ENCODE measurements at places on chromosomes 6 and 20.
A peak's percentile ranks its signal among the peaks of the same experiment; 100 is the strongest.

GRCh38 chr6:18147160-18147559, 7.7 kb downstream of the TPMT start:
- DNase-seq = peak; percentile 50

DNA sequence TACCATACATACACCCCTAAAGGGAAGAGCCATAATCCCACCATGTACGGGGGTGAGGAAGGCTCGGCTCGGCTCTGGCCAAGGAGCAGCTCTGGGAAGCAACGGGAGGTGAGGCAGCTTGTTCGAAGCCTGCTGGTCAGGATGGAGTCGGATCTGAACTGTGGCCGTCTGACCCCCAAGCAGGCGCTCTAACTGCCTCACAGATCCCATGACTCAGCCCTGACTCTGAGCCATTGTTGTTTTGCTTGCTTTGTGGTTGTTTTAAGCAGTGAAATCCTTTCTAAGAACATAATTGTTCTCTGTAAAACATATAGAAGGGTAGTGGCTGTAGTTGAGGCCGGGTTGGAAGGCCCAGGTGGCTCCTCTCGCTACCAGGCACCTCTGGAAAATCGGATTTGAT, 10.9 kb downstream of the C6orf132 start:
- DNase-seq = peak; percentile 82

GRCh38 chr20:59429396-59429795, 129.0 kb downstream of the EDN3 start:
- DNase-seq = no peak

DNA sequence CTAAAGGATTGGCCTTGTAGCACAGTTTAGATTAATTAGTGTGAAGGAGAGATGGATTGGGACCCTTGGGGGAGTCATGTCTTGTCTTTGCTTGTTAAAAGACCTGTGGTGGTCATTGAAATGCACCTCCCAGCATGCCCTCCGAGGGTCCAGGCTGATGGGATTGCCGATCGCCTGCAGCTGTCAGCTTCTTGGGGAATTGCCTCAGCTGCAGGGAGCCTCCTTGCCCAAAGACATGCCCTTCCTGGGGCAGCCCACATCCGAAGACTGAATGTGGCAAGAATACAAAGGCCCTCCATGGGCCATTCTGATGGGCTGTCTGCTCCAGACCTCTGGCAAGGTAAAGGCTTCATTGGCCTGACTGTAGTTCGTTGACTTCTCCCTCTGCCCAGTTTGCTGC, 150.7 kb downstream of the FARS2 start:
- no peak for DNase-seq

GRCh38 chr6:93226822-93227221, 192.5 kb downstream of the EPHA7 start:
- DNase-seq = no peak

GRCh38 chr6:113457198-113457597, 399.9 kb upstream of the MARCKS start:
- DNase-seq = peak; percentile 92

DNA sequence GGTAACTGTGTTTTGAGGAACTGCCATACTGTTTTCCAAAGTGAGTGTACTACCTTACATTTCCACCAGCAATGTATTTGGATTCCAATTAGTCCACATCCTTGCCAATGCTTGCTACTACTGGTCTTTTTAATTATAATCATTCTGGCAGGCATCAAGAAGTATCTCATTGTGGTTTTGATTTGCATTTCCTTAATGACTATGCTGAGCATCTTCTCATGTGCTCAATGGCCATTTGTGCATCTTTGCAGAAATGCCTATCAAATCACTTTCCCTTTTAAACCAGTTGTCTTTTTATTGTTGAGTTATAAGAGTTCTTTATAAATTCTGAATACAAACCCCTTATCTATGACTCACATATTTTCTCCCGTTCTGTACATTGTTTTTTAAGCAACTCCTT, 75.9 kb downstream of the ATG5 start:
- no peak for DNase-seq

DNA sequence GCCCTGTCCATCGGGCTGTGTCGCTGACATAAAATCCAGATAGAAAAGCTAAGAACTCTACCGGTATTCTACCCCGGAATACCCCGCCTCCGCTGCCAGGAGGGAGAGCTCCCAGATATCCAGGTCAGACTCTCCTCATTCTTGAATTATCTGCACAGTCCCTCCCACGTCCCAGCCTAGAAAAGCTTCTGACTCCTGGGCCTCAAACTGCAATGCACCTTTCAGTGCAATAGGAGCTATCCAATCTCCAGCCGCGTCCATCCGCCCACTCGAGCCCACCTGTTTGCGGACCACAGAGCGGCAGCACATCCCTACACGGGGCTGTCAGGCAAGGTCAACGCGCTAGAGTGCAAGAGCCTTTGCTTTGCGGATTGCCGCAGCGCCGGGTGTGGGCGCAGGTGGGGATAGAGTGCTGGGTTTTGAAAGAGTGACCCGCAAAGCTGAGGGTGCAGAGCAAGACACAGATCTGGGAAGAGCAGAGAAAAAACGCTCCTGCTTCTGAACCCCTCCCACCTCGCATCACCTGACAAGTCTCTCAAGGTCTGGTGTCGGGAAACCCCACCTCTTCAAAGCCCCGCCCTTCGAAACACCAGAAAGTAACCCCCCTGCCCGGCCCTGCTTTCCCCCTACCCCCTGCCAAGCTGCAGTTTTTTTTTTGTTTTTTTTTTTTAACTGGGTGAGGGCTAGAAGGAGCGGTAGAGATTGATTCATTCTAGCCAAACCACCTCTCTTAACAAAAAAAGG, 1.3 kb downstream of the TAPBP start:
- DNase-seq = peak; percentile 51

DNA sequence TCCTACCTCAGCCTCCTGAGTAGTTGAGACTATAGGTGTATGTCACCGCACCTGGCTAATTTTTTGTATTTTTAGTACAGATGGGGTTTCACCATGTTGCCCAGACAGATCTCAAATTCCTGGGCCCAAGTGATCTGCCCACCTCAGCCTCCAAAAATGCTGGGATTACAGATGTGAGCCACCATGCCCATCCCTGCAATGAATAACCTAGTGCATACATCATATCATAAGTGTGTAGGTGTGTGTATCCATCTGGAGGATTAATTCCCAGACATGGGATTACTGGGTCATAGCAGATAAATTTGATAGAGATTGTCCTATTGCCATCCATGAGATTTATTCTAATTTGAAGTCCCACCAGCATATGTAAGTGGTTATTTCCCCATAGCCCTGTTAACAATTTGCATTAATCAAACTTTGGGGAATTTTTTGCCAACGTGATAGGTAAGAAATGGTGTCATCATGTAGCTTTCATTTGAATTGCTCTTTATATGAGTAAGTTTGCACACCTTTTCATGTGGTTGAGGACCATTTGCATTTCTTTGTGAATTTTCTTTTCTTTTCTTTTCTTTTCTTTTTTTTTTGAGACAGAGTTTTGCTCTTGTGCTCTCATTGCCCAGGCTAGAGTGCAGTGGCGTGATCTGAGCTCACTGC, 29.9 kb upstream of the BACH2 start:
- no peak for DNase-seq

DNA sequence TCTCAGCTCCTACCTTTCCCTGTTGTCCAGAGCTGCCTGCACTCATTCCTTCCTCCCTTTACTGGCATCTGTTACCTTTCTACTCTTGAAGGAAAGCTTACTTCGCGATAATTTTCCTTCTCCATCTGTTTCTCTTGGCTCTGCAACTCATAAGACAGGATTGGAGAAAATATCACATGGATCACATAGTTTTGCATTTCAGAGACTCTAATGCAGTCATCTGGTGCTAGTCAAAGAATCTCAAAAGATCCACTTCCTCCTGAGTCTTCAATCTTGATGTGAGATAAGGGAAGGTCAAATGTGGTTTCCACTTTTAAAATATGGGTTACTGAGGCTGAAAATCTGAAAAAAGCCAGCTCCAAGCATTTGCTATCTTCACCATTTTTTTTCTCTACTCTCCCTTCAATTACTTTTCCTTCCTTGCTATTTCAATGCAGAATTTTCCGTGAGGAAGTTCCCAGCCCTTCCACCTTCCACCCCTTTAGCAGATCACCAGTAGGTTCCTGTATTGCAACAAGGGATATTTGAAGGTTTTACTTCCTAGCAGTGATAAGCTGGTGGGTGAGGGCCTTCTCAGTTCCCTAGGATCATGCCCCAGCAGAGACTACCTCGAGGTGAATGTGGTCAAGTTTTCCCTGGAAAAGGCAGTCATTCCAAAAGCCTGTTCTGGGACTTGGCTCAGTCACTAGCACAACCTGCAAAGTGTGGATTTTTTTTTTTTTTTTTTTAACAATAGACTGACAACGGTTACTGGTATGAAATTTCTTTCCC, 62.8 kb upstream of the LRRC1 start:
- DNase-seq = no peak

DNA sequence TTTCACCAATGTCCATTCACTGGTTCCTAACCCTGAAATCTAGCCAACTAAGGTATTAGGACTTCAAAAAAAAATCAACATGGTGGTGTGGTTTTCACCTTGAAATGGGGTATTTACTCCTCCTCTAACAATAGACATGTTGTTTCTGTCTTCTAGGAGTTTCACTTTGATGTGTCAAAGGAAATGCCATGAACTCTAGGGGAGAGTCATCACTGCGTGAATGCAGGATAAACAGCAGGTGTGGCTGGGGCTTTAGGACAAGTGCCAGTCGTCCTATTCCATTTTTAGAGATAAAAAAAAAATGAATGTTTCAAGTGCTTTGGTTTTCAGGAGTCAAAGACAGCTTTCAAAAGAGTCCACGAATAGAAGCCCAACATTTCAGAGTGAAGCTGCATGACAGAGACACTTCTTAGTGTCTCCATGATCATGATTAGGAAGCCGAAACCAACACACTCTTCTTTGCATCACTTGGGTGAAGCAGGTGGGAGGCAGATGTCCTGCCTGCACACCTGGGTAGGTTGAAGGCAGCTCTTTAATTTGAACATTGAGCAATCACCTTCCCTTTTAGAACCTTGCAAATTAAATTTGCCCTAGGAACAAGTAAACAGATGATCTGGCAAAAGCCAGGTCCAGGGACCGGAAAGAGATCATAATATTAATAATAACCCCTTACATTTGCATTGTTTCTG, 328.5 kb upstream of the PRDM1 start:
- DNase-seq = peak; percentile 66

- no peak for DNase-seq
These were observed 41.5 kb downstream of the RALGAPB start for GRCh38 chr20:38514185-38514584.

DNA sequence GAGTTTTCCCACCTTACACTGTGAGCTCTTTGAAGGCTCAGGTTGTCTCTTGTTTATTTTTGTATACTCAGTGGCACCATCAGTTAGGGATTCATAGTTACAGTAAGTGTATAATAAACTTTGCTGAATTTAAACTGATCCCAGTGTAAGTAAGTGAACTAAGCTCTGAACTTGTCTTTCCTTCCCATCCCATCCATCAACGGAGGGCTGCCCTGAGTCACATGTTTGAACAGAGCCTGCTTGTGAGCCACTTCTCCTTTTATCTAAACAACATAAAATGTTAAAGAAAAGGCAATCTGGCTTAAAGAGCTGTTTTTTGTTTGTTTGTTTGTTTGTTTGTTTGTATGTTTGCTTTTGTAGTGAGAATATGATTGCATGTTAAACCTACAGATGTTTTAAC, 185.7 kb upstream of the MARCKS start:
- DNase-seq = no peak

GRCh38 chr6:110250838-110251237, 70.6 kb downstream of the CDC40 start:
- DNase-seq = no peak

- peak; percentile 17 for DNase-seq
These were observed 40.5 kb downstream of the SCGN start for GRCh38 chr6:25692472-25692871.

DNA sequence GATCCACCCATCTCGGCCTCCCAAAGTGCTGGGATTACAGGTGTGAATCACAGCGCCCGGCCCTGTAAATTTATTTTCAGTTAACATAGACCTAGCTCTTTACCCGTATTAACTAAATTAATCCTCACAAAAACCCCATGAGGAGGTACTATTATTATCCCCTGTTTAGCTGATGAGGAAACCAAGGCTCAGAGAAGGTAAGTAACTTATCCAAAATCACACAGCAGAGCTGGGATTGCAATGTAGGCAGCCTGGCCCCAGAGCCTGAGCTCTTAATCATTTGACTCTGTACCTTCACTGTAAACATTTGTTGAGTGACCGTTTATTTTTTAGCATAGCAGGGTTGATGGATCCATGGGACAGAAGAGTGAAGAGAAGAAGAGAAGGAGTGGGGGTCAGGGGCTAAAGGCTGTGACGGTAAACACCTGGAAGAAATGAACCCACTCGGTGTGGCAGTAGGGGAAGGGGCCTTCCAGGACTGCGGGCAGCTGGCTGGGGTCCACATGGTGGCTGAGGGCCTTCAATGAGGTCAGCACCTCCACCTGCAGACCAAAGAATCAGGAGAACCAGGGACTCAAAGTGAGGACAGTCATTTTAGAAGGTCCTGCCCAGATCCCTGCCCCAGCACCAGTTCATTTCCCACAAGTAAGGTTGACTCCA, 35.2 kb downstream of the KIAA1755 start:
- DNase-seq = no peak

DNA sequence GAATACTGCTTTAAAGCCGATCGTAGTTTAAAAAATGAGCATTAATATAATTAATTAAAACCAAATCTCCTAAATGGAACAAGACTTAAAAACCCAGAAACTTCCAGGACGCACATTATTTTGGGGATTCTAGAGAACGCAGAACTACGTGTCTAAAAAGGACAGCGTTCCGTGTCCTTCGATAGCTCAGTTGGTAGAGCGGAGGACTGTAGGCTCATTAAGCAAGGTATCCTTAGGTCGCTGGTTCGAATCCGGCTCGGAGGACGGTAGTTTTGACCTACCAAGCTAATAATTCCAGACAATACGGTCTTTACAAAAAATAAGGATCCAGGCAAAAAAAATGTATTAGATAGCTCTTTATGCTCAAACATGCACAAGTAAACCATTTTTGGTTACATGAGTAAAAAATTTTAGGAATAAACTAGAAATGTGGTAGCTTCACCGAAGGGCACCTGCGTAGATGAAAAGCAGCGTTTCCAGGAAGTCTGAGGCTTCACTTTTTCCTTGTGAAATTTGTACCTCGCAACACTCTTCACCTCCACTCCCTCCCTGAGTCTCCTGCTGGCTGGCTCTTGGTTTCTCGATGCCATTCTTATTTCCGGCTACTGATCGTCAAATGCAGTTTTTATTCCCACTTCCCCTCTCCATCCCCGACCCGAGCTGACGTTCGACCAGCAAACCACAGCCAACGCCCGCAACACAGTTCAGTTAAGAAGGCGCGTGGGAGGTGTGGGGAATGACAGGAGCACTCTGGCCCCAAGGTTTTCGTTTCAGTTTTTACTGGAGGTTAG, 19.6 kb upstream of the ABT1 start:
- peak; percentile 85 for DNase-seq

DNA sequence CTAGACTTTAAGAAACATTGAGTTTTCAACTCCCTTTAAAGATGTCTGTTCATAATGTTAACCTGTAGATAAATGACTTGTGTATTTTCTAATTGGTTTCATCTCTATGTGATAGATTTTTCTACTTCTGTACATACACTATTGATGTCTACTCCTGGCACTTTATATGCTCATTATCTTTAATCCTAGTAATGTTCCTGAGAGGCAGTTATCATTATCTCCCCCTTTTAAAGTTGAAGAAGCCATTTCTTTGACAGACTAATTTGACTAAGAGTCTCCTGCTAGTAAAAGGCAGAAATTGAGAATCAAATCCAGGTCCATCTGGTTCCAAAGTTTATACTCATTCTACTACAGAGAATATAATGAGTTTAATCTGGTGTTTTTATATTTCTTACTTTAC, 137.2 kb upstream of the SAMD5 start:
- no peak for DNase-seq

GRCh38 chr20:34220561-34220960, 20.7 kb upstream of the ASIP start:
- peak; percentile 55 for DNase-seq

All from LHCN-M2 (cell line).